ENCODE measurements at places on chromosomes 4 and X.

DNA sequence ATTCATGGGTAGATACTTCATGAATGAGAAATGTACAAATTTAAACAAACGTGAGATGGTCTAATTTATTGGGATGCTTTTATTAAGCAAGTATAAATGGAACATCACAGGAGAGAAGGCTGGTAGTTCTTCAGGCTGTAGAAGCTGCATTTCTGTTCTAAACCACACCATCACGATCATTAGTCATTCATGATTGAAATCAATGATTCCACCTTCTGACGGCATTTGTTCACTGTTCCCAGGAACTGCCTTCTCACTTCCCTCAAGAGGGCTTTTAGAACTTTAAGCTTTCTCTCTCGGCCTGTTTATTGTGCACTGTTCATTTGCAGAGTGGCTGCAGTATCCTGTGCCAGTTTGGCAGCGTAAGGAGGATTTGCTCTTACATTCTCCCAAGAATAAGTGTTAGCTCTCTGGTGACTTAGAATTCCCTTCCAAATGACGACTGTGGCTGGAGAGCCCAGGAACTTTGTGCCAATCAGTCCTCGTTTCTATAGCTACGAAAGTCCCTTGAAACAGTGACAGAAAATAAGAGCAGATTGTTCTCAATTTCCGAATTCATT lies 54.7 kb downstream of the MFAP3L start:
- DNase-seq, result no peak

DNA sequence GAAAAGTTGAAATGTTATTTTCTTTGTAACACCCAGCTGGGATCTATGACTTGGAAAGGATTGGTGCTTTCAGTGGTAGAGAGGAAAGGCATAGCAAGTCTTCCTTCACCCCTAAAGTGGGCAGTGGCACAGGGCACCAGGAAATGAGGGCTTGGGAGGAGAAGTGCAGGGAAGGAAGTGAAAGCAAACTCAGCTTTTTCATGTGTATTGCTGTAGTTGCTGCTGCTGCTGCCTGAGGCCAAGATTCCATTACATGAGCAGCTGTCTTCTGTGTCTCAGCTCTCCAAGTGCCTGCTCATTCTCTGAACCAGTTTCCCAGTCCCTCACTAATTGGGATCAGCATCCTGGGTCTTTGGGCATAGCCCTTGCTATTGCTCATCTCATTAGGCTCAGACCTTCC lies 2.6 kb downstream of the HCCS start:
- DNase-seq, result no peak

GRCh38 chr4:170743633-170744032 lies 653.9 kb upstream of the AADAT start:
- DNase-seq, result no peak

DNA sequence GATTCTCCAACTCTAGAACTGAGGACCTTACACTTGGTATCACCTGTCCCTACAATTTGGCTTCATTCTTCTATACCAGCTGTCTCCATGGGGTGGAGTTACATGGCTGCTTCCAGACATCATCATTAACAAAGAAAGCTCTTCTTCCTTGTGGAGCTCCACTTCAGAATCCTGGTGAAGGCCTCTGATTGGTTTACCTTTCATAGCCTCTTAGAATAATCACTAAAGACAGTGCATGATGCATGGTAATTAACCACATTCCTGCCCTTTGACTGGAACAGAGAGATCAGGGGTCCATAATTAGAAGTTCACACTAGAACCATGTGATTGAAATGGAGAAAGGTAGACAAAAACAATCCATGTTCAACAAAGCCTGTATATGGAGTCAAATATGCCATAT lies 112.6 kb upstream of the ZNF827 start:
- DNase-seq, result no peak

DNA sequence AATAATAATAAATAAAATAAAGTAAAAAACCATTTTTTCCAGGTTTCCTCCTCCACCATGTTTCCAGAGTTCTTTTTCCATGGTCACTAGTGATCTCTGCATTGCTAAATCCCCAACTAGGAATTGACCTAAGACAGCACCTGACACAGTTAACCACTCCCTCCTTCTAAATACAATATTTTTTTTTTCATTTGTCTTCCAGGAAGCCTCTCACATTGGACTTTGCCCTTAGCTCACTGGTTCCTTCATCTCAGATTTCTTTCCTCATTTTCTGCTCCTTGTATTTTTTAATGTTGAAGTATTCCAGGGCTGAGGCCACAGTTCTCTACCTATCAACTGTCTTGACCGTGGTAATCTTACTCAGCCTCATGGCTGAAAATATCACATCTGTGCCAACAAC lies 187.3 kb upstream of the FAM241A start:
- no peak for DNase-seq

- no peak for DNase-seq
These were observed 53.8 kb downstream of the SYNPO2 start for GRCh38 chr4:118942465-118942864.

GRCh38 chrX:117751155-117751554 lies 365.5 kb downstream of the KLHL13 start:
- no peak for DNase-seq

- DNase-seq, result peak; percentile 22
These were observed 32.3 kb downstream of the BBS12 start for GRCh38 chr4:122764821-122765215.

DNA sequence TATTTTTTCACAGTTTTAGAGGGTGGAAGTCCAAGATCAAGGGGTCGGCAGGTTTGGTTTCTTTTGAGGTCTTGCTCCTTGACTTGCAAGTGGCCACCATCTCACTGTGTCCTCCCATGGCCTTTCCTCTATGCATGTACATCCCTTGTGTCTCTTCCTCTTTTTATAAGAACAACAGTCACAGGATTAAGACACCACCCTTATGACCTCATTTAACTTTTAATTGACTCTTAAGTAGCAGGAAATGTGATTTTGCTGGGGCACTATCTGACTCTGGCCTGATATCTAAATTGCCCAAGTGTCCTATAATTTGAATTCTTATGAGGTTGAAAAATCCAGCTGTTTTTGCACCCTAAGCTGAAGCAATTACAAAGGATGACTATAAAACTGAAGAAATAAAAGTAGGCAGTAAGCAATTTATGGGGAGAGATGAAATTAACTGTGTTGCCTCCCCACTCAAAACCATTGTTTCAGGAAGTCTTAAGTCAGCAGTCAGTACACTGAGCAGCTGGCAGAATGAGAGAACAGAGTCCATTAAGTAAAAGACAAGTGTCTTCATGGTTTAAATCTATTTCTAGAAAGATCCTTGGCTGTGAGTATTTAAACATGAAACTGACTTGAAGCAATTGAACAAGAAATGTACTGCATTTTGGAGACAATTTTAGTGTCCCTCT lies 601.3 kb downstream of the SPRY1 start:
- DNase-seq, result no peak

GRCh38 chr4:149370785-149371420 lies 444.7 kb downstream of the IQCM start:
- peak; percentile 51 for DNase-seq

- DNase-seq, result no peak
These were observed 26.5 kb upstream of the GRIA3 start for GRCh38 chrX:123157586-123157985.

- DNase-seq, result no peak
These were observed 10.0 kb downstream of the SMC1A start for GRCh38 chrX:53412446-53412845.

DNA sequence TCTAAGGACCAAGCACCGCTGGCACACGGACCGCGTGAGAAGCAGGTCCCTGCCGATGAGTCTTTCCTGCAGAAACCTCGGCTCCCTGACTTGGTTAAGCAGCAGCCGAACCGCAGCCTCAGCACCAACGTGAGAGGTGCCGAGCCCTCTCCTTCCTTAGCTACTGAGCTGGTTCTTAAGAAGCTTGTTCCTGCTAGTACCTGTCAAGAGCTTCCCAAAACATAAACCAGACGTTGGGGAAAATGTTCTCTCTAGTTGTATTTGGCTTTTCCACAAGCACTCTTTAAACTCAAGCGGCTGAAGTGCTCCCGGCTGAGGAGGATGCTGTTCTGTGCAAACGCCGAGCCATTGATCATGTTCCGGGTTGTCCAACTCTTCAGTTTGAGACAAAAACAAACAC lies 29.3 kb upstream of the TLR3 start:
- no peak for DNase-seq

DNA sequence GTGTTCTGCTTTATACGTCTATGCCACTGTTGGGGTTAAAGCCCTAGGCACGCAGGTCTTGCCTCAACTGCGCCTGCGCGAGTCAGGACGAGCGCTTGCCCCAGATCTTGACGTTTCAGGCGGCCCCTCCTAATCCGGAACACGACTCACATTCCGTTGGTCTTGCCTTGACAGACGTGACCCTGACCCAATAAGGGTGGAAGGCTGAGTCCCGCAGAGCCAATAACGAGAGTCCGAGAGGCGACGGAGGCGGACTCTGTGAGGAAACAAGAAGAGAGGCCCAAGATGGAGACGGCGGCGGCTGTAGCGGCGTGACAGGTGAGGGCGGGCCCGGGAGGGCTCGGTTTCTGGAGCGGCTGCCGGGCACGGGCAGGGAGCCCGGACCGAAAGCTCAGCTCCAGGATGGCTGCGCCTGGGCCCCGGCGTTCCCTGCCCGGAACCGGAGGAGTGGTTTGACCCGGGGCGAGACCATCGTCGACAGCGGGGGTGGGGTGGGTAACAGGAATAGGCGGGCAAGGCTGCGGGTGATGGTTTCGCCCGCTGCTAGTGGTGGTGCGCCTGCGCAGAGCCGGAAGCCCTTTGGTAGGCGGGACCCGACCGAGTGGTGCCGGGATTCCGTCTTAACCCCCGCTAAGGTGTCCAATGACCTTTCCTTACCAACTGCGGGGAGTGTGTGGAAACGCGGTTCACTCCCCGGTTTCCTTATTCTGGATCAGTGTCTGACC lies at the start of gene ARAF:
Gene ARAF, plus strand, starts transcription at position 272 of the 725 bp plus-strand sequence. CDS start 1,763 bp downstream, outside the sequence.
- peak; percentile 92 for DNase-seq

- DNase-seq, result no peak
These were observed 34.3 kb downstream of the PAPSS1 start for GRCh38 chr4:107685740-107686139.

GRCh38 chr4:62549601-62550000 lies 1349.5 kb downstream of the ADGRL3 start:
- no peak for DNase-seq

- no peak for DNase-seq
These were observed 150.6 kb downstream of the CHIC2 start for GRCh38 chr4:53913771-53914170.

DNA sequence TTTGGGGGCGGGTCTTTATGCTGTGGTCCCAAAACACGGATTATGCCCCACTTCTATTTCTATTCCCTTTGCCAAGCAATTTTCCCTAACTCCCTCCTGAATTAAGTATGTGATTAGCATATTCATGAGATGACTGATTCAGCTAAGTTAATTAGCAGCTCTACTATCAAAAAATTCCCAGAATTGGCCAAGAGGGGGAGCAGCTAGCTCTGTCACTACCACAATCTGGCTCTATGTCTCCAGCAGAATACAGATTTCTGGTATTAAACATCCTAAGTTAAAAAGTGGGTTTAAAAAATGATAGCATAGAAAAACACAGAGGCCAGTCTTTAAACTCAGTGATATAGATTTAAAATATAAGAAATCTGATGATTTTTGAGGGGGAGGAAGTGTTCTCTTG lies 80.3 kb downstream of the GPC4 start:
- peak; percentile 35 for DNase-seq

GRCh38 chr4:174388461-174389145 lies 104.9 kb downstream of the CEP44 start:
- DNase-seq, result no peak

DNA sequence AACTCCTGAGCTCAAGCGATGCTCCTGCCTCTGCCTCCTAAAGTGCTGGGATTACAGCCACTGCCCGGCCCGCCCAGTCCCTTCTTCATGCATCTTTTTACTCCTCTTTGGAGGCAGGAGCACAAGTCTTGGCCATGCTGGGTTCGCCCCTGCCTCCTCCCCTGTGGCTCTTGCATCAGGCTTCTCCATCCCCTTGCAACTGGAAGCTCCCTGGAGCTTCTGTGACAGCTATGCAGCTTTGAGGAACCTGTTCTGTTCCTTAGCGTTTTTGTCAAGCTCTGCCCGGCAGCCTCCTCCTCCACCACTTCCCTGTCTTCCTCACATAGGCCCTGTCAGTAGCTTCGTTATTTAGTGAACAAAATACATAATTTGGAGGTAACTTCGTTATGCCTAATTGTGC lies 73.9 kb downstream of the PSAPL1 start:
- no peak for DNase-seq

GRCh38 chr4:63211776-63212479 lies 1197.3 kb downstream of the TECRL start:
- DNase-seq, result no peak

DNA sequence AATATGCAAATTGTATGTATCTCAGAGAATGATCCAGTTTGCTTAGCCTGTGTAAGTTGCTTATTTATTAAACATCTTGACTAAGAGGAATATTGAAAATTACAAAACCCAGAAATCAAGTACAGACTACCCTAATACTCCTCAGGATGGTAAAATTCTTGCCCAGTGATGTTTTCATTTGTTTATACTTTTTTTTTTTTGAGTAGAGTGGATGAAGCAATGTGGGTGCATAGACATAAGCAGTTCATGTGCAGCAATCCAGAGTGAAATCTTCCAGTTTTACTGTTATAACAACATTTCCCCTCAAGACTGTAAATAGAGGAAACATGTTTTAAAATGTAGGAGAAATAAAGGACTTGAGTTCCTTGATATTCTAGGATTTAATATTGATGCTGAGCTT lies 4.7 kb downstream of the GLRB start:
- peak; percentile 14 for DNase-seq

GRCh38 chrX:31323658-31324057 lies 251.8 kb upstream of the FTHL17 start:
- no peak for DNase-seq

DNA sequence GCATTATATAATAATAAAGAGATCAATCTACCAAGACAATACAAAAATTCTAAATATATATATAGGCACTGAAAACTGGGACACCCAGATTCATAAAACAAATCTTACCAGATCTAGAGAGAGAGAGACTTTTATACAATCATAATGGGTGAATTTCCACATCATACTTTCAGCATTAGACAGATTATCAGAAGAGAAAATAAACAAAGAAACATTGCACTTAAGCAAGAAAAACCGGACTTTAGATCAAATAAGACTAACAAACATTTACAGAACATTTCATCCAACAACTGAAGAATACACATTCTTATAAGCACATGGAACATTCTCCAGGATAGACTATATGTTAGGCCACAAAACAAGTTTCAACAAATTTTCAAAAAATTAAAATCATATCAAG lies 245.1 kb downstream of the INPP4B start:
- no peak for DNase-seq

DNA sequence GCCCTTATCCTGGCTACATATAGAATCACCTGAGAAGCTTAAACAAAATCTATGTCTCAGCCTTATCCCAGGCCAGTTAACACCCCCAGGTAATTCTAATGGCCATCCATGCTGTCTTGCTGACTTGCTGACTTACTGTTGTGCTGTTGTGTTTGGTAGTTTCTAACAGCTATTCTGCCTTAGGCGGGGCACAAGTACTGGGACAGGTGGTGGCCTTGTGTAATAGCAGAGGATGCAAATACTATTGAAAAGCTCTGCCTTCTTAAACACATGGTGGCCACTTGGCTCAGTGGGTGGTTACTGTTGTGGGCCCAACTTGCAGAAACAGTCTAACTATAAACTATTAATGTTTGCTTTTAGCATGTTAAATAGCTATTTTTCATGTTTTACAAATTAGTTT lies 56.2 kb downstream of the CDS1 start:
- DNase-seq, result no peak

- peak; percentile 24 for DNase-seq
These were observed 805 bp downstream of the ATP8A1 start for GRCh38 chr4:42655921-42656678.

- DNase-seq, result no peak
These were observed 1318.5 kb downstream of the STIM2 start for GRCh38 chr4:28179126-28179525.

- DNase-seq, result no peak
These were observed 380.8 kb downstream of the TMA16 start for GRCh38 chr4:163875327-163875726.

- DNase-seq, result no peak
These were observed 296.2 kb upstream of the FAT1 start for GRCh38 chr4:187019896-187020295.

Data from AG08396 (cell line).